ENCODE measurements at places on chromosomes 12 and 14. TPM values are rescaled to one million over a fixed set of nuclear protein-coding genes. Genes with fewer than 3 reads are reported as not detected.

The IGFBP6 gene
- total RNA-seq: 240 TPM

The KCNA5 gene
- total RNA-seq: not detected

The CMTM5 gene
- not detected for total RNA-seq

The MUCL1 gene
- not detected for total RNA-seq

The KLRF2 gene
- total RNA-seq: not detected

The TMEM233 gene
- 0.11 TPM for total RNA-seq

The RBP5 gene
- not detected for total RNA-seq

The CLEC4D gene
- not detected for total RNA-seq

The AKAP5 gene
- total RNA-seq: 0.45 TPM

The ZFYVE26 gene
- total RNA-seq: 7.1 TPM

The THAP2 gene
- total RNA-seq: 4.4 TPM

The PRB2 gene
- total RNA-seq: not detected

The SPIC gene
- not detected for total RNA-seq

The RFLNA gene
- total RNA-seq: not detected

The GALNT4 gene
- total RNA-seq: 5.4 TPM

The LRRK2 gene
- 2.5 TPM for total RNA-seq

Measured in A549 treated with DMSO at 1 μM for 4 hours (cell line).